ENCODE measurements at places on chromosomes 6 and 20.

DNA sequence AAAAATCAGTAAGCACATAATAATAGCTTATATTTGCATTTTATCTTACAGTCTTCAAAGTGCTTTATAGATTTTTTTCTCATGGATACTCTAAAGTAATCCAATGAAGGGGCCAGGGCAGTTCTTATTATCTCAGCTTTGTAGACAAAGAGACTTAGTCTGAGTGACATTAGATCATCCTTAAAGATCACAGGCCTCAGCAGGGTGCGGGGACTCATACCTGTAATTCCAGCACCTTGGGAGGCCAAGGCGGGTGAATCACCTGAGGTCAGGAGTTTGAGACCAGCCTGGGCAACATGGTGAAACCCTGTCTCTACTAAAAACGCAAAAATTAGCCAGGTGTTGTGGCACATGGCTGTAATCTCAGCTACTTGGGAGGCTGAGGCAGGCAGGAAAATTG lies 14.5 kb downstream of the FERMT1 start:
- no peak for DNase-seq

DNA sequence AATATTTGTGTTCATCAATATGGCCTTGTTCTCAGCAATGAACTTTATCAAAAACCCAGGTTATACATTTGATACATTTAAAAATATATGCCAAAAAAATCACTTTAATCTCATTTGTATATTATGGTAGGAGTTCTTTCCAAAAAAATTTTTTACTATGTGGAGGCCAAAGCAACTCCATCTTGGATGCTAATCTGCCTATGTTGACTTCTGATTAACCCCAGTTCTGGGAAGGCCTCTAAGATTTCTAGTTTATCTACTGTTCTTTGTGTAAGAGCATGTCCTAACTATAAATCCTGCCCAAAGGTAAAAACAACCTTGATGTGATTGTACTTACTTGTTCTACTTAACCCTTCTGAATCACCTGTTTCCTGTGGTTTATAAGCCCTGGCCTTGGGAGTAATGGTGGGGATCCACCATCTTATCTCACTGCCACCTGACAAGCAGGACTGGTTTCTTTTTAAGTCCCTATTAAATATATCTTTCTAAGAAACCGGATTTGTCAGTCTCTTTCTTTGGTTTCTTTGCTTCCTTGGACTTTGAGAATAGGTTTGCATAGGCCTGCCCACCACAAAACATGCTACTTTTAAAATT lies 46.7 kb downstream of the RNGTT start:
- DNase-seq: no peak

- peak; percentile 81 for DNase-seq
These were observed 165.2 kb upstream of the AGPAT4 start for GRCh38 chr6:161439093-161439492.

GRCh38 chr20:11761497-11761896 lies 156.2 kb upstream of the BTBD3 start:
- DNase-seq: no peak

- DNase-seq: no peak
These were observed 31.9 kb downstream of the SHLD1 start for GRCh38 chr20:5781798-5782750.

- no peak for DNase-seq
These were observed 42.8 kb upstream of the LY86 start for GRCh38 chr6:6545616-6546317.

DNA sequence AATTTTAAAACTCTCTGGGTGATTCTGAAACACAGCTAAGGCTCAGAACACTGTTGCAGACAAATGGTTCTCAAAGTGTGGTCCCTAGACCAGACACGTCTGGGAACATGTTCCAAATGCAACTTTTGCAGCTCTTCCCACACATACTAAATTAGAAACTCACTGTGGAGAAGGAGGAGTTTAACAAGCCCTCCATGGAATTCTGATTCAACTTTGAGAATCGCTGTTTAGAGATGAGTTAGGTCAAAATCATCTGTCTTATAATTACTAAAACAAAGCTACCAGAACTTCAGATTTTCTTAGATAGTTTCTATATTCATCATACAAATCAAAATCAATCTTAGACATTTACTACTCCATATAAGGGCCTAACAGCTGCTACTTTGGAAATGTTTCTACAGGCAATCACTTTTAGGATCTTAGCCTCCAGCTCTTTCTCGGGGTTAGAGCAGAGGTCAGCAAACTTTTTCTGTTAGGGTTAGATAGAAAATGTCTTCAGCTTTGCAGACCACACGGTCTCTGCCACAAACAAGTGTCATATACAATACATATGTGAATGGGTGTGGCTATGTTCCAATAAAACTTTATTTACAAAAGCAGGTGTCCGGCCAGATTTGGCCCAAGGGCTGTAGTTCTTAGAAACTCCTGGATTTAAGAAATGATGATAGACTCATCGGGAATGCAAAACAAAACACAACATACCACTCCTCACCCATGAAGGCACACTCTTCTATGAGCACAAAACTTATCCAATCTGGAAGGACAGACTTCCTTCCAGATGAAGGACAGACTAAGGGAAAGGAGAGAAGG lies 50.0 kb upstream of the ARHGAP18 start:
- DNase-seq: peak; percentile 63

DNA sequence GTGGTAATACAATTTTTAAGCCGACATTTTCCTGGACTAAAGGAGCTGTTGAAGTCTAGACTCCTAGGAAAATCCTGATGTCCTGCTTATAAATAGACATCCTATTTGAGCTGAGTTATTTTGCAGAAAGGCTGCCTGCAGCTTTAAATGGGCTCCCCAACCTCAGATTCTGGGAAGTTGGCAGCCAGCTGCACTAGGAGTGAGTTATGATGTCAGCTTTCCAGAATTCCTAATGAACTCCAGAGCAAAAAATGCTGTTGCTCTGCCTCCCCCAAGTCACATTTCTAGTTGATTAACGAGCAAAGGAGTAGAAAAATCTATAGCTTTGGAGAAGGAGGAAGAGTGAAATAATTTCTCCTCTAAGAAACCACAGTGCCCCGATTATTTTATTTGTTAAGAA lies 346.3 kb upstream of the SULF2 start:
- peak; percentile 21 for DNase-seq

DNA sequence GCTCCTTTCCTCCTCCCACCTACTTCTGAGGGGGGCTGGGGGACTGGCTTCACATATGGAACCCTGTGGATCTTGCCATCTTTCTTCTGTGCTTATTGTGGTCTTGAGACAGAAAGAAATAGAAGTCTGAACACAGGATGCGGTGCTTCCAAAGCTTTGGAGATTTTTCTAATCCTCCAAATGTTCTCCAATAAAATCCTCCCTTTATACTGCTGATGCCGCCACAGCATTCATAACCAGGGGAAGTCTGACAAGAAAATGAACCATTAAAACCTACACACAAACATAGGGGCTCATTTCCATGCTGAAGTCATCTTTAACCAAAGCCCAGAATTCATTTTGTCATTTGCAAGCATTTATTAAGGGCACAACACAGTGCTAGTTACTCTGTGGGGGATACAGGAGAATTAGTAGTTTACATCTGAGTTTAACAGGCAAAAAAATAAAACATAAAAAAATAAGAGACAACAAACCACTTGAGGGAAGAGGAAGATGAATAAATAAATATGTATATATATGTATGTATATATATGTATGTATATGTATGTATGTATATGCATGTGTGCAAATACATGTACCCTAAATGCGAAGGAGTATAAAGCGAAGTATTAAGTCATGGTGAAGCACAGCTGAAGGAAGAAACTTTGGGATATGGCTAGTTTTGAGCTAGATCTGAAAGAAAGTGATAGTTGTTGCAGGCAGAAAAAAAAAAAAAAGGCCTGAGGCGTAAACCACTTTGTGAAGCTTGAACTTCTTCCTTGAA lies 5.9 kb upstream of the PTPRK start:
- no peak for DNase-seq

- peak; percentile 80 for DNase-seq
These were observed 158.1 kb upstream of the ZNF184 start for GRCh38 chr6:27630727-27631608.

DNA sequence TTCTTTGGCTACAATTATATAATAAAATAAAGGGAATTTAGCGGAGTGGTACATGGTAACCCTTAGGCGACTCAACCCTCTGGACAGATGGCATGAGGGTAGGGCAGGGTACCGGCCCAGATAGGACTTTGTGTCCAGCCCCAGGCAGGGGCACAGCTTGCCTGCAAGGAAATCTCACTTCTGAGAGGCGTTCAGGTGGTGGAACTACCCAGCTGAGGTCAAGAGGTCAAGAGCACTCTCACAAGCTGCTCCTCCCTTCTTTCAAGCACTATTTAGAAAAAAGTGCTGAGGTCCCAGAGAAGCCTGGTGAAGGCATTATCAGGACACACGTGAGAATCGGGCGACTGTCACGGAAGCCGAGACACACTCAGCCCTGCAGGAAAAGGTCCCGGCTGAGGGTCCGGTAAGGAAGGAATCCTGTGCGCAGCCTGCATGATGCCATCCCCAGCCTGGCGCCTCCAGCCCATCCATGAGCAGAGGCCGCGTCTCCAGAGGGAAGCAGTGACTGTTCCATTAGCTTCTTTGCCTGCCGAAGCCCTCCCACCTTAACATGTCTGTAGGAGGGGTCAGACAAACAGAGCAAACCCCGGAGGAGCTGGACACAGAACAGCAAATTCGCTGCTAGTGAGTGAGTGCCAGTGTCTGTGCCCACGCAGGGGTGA lies 54.8 kb downstream of the WDR27 start:
- DNase-seq: no peak

DNA sequence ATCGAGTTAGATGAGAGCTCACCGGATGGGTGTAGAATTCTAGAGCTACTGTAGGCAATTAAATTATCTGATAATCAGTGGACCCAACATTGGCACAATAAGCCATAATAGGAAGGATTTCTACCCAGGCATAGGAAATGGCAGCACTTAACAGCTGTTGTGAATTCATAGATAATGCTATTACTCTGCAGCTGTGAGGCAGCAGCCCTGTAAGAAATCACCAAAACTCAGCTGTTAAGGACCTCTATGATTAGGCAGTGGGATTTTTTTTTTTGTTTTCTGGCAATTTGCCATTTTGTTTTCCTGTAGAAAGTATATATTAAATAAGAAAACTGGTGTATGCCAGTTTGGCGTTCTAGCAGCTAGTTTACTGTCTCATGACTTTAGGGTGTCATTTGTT lies 609.1 kb upstream of the SLC35B3 start:
- DNase-seq: no peak

- no peak for DNase-seq
These were observed 354.4 kb downstream of the FRK start for GRCh38 chr6:115706324-115706723.

GRCh38 chr6:137024237-137024990 lies 20.4 kb downstream of the IL20RA start:
- no peak for DNase-seq

- peak; percentile 47 for DNase-seq
These were observed 771 bp downstream of the ARFRP1 start for GRCh38 chr20:63706852-63707557.
